Neuronal stem cell (in vitro differentiated cells): ENCODE measurements at places on chromosomes 1 and 21.

GRCh38 chr1:12296623-12297022, 66.8 kb downstream of the VPS13D start:
- no peak for DNase-seq

DNA sequence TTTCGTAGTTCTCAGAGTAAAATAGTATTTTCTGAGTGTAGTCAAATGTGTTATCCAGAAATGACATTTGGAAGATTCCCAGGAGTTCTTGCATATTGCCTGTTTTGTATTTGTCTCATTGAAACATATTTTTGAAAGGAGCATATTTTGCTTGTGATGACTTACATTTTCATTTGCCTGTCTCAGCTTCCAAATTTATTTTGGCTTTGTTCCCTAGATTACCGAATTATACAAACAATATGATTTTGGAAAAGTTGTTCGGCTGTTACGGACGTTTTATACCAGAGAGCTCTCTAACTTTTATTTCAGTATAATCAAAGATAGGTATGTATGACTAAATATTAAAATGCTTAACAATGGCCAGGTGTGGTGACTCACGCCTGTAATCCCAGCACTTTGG, 46.0 kb downstream of the IARS2 start:
- no peak for DNase-seq

GRCh38 chr21:29166323-29166722, 35.9 kb downstream of the MAP3K7CL start:
- DNase-seq, result no peak

DNA sequence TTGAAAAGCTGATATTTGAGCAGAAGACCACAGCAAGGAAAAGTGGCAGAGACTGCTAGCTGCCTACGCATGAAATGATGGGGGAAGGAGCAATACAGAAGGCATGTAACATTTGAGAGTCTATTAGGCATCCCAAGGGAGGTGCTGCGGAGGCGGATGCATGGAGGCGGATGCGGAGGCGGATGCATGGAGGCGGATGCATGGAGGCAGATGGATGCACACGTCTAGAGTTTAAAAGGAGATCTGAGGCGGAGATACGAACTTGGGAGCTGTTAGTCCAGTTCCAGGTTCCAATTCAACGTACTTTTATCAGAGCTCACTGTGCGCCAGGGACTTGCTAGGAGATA, 744 bp upstream of the DDX20 start:
- no peak for DNase-seq

- DNase-seq, result no peak
Observed at GRCh38 chr1:223033658-223034057, 109.4 kb downstream of the TLR5 start.

DNA sequence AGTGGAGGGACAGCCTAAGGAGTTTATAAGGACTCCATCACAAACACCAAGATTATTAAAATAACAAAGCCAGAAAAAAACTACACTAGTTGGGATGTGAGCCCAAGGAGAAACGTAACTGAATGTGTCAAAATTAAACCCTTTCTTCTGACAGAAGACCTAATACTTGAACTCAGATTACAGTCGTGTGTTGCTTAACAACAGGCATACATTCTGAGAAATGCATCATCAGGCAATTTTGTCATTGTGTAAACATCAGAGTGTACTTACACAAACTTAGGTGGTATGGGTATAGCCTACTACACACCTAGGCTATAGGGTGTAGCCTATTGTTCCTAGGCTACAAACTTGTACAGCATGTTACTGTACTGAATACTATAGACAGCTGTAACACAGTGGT, 23.4 kb downstream of the DSTYK start:
- DNase-seq, result no peak

DNA sequence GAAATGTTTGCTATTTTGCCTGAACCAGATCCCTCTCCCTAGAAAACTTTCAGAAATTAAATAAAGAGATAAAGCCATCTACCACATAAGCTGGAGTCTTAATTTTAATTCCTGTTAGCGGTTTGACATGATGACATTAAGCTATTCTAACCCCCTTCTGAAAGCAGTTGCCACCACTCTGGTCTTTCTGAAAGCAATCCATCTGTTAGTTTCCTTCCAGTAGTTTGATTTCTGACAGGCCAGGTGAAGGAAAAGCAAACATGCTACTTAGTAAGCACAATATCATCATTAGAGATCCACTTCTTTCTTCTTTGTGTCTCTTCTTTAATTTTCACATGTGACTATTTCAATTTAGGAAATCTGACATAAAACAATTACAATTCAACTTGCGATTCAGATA, 39.9 kb downstream of the RGL1 start:
- DNase-seq, result no peak
